ENCODE measurements at places on chromosomes 1 and 21.

GRCh38 chr1:116825720-116826438 lies 71.6 kb downstream of the CD2 start:
- no peak overlapping the region for H3K4me3 ChIP-seq
- H3K4me1 ChIP-seq: peaks cover 8% of the 10 kb centered on the region
- H3K36me3 ChIP-seq: no peaks in the 10 kb centered on the region
- H3K27me3 ChIP-seq: no peaks in the 10 kb centered on the region
- no peak overlapping the region for H3K27ac ChIP-seq

- H3K36me3 ChIP-seq: no peaks in the 10 kb centered on the region
- peaks cover 7% of the 10 kb centered on the region for H3K27me3 ChIP-seq
- no peak for DNase-seq
These were observed at the start of gene SLC45A1 for GRCh38 chr1:8317647-8318381. SLC45A1 (plus strand) TSS chr1:8318114; CDS start chr1:8324330, 6,216 bp downstream.

GRCh38 chr1:224080115-224080774 lies 33.7 kb upstream of the FBXO28 start:
- no peaks in the 10 kb centered on the region for H3K36me3 ChIP-seq
- no peaks in the 10 kb centered on the region for H3K4me1 ChIP-seq
- no peak for DNase-seq

DNA sequence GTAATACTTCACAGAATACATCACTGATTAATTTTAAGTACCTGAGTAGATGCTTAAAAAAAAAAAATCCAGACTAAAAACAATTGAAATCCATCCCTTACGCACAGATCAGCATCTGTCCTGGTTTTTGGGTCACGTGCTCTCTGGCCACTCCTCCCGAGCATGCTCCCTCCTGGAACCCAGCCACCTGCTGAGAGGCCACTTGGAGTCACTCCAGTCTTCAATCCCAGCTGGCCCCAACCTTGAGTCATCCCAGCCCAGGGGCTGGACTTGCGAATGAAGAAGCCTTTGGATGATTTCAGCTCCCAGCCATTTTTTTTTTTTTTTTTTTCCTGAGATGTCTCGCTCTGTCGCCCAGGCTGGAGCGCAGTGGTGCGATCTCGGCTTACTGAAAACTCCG lies 8.9 kb downstream of the MAP1LC3C start:
- no peak overlapping the region for H3K4me3 ChIP-seq
- no peaks in the 10 kb centered on the region for H3K27me3 ChIP-seq
- no peaks in the 10 kb centered on the region for H3K4me1 ChIP-seq
- peak; percentile 88 for DNase-seq

DNA sequence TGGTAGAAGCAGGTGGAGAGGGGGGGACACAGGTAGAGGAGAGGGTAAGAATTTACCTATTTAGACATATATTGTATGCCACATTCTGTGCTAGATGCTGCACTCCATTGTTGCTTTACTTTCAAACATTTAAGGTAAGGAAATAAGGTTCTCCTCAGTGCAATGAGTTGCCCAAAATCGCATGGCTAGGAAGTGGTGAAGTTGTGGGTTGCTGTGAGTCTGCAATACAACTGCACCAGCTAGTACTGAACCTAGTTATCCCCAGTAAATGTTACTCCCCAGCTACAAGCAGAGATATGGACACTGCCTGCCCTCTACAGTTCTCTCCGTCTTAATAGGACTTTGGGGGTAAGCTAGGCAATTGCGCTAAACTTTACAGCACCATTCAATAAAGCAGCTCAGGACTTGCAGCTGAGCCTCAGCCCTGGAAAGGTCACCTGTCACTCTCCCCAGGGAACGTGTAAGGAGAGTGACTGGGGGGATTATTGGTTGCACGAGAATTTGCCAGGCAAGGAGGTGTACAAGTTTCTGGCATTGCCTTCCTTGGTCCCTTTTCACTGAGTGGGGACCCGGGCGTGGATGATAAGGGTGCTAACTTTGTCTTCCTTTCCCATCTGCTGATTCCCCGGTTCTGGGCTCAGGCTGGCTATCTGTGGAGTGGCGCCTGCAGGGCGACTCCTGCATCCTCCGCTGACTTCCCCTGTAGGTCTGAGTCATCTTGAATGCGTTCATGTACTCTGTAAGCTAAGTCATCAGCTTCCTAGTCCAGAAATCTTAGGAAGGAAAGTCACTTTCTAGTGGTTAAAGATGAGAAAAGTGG lies 71.3 kb upstream of the CNTN2 start:
- no peaks in the 10 kb centered on the region for H3K4me1 ChIP-seq
- no peaks in the 10 kb centered on the region for H3K36me3 ChIP-seq
- no peak overlapping the region for H3K4me3 ChIP-seq
- H3K27me3 ChIP-seq: peaks cover 3% of the 10 kb centered on the region
- H3K27ac ChIP-seq: no peak overlapping the region

DNA sequence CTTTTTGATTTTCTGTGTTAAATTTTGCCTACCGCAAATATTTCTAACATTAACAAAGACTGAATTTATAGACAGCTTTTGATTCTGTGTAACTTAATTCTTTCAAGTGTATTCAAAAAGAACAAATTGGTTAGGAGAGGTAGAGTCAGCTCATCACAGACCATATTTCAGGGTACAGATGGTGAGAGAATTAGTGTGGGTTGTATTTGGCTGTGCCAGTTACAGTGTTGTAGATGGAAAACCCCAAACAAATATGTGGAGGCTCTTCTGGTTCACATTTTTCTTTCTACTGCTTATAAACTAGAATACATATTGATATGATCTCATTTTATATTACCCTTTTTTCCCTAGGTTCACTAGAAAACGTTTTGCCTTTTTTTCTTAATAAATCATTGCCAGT lies 11.1 kb downstream of the RCAN3 start:
- H3K27ac ChIP-seq: no peak overlapping the region
- no peaks in the 10 kb centered on the region for H3K27me3 ChIP-seq

DNA sequence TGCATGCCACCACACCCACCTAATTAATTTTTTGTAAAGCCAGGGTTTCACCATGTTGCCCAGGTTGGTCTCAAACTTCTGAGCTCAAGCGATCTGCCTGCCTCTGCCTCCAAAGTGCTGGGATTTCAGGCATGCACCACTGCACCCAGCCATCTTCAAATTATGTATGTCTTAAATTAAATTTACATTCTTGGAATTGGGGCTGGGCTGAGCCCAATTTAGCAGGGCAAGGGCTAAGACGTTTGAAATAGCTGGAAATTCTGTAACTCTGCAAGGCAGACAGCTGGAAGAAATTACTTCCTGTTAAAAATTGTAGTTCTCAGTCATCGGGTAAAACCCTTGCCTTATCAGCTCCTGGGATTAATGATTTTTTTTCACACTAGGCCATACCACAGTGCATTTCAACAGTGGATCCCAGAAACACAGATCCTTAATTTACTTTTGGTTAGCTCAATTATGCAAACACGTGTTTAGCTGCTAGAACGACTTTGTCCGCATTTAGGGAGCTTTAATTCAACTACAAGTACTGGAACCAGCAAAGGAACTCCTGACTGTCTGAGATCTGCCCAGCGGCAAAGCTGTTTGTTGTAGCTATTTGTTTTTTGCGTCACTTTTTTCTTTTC lies 83.3 kb downstream of the OLFML3 start:
- H3K4me1 ChIP-seq: no peaks in the 10 kb centered on the region
- no peaks in the 10 kb centered on the region for H3K36me3 ChIP-seq
- no peak for DNase-seq
- no peak overlapping the region for H3K27ac ChIP-seq

DNA sequence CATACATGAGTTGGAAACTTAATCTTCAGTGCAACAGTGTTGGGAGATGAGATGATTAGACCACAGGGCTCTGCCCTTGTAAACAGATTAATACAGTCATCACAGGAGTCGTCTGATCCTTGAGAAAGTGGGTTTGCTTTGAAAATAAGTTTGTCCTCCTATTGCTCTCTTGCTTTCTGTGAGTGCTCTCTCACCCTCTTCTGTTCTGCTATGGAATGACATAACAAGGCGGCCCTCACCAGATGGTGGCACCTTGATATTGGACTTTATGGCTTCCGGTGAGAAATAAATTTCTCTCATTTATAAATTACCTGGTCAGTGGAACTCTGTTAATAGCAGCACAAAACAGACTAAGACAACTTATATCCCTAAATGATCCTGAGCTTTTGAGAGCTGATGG lies 353.6 kb downstream of the BRINP3 start:
- DNase-seq: no peak
- H3K4me3 ChIP-seq: no peak overlapping the region
- no peaks in the 10 kb centered on the region for H3K27me3 ChIP-seq
- H3K4me1 ChIP-seq: no peaks in the 10 kb centered on the region

GRCh38 chr1:208238710-208239472 lies 5.3 kb downstream of the PLXNA2 start:
- no peak overlapping the region for H3K27ac ChIP-seq
- H3K4me3 ChIP-seq: no peak overlapping the region
- no peaks in the 10 kb centered on the region for H3K27me3 ChIP-seq

DNA sequence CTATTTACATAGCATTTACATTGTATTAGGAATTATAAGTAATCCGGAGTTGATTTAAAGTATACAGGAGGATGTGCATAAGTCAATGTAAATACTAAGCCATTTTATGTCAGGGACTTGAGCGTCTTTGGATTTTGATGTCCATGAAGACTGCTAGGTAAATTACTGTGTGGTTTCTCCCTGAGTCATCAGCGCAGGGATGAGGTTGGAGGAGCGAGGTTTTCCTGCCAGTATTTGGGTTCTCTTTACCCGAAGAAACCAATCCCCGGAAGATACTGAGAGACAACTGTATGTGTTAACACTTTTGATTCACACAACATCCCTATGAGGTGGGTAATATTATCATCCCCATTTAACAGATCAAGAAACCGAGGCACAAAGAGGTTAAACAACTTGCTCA lies 29.3 kb downstream of the BATF3 start:
- peaks cover 40% of the 10 kb centered on the region for H3K4me1 ChIP-seq
- DNase-seq: no peak
- no peak overlapping the region for H3K4me3 ChIP-seq
- no peaks in the 10 kb centered on the region for H3K27me3 ChIP-seq
- H3K27ac ChIP-seq: no peak overlapping the region

DNA sequence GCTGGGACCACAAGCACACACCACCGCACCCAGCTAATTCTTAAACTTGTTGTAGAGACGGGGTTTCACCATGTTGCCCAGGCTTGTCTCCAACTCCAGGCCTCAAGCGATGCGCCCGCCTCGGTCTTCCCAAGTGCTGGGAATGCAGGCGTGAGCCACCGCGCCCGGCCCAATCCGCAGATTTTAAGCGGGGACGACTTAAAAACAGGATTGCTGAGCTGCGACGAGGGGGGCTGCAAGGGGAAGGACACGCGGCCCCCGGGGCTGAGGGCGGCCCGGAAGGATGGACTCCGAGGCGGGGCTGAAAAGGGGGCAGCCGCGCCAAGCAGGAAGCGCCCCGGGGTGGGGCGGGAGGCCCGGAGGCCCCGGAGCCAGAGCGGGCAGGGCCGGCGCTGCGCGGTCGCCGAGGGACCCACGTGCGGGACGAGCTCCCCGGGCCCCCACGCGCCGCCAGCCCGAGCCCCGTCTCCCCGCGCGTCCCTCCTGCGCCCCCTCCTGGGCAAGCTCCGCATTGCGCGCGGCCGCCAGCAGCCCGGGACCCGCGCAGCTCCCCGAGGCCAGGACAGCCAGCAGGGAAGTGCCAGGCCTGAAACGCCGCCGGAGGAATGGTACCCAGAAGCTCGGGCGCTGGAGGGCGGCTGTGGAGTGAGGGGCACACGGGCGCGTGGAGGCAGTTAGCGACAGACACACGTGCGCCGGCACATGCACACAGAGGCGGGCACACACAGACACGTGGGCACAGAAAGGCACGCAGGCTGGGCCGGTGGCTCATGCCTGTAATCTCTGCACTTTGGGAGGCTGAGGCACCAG lies 5.5 kb upstream of the PRKCZ start:
- no peak for DNase-seq
- H3K27ac ChIP-seq: no peak overlapping the region
- H3K36me3 ChIP-seq: no peaks in the 10 kb centered on the region
- H3K4me3 ChIP-seq: peak overlapping the region; percentile 38
- H3K27me3 ChIP-seq: peaks cover 20% of the 10 kb centered on the region
- peaks cover 29% of the 10 kb centered on the region for H3K4me1 ChIP-seq

DNA sequence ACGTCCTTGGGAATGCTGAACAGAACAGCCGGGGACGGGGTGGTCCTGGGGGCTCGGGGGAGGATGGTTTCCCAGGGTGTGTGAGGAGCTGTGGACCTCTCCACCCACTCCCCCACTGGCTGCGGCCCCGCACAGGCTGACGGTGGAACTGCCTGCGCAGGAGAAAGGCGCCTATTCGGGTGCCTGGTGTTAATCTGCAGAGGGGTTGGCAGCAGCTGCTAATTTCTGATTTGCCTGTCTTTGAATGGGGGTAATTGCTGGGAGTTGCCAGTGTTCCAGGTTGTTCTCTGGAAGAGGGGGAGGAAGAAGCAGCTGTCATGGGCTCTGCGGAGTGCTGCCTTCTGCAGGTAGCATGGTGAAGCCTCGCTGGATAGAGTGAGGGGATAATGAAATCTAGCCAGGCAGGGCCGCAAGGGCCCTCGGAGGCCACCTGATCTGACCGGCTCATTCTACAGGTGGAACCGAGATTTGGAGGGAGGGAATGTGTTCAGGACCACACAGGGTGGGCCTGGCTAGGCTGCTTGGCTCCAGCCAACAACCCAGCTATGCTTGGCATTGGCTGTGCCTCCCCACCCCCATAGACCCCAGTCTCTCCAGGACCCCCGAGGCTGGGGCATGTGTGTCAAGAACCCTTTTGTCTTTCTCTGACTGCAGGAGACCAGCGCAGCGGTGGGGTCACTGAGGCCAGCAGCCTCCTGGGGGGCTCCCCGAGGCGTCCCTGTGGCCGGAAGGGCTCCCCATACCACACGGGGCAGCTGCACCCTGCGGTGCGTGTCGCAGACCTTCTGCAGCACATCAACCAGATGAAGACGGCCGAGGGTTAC lies 67.1 kb downstream of the PTPRU start:
- no peaks in the 10 kb centered on the region for H3K27me3 ChIP-seq
- H3K4me1 ChIP-seq: no peaks in the 10 kb centered on the region
- H3K27ac ChIP-seq: no peak overlapping the region
- H3K4me3 ChIP-seq: no peak overlapping the region
- no peak for DNase-seq

DNA sequence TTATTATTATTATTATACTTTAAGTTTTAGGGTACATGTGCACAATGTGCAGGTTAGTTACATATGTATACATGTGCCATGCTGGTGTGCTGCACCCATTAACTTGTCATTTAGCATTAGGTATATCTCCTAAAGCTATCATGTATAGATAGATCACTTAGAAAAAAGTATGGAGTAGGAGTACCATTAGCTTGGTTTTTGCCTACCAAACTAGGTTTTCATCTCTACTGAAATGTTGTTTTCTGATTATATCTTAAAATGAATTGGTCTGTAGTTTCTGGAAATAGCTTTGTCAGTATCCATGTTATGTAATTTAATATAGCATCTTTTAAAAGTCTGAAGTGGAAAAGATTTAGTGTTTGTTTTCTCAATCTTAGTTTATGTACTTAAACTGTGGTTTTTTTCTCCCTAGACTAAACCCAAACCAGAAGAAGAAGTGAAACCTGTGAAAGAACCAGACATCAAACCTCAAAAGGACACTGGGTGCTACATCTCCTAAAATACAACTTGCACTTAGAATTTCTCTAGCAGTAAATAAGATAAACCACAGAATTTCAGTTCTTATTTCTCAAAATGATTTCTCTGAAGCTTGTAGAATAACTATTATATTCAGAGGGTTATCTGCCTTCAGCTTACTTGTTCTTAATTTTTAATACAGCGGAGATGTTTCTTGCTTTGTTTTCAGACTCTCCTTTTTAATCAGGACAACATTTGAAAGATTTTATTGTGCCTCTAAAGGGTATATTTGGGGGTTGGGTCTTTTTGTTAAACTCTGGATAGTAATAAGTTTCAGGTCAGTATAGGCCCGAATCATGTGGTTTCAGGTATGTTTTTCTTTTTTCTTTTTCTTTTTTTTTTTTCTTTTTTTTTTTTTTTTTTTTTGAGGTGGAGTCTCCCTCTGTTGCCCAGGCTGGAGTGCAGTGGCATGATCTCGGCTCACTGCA lies 4.5 kb upstream of the FAM177B start:
- H3K36me3 ChIP-seq: peaks cover 88% of the 10 kb centered on the region
- H3K27ac ChIP-seq: no peak overlapping the region
- DNase-seq: no peak
- H3K4me3 ChIP-seq: no peak overlapping the region
